NCI-H146 (cell line): ENCODE measurements at places on chromosomes 6 and 20.

DNA sequence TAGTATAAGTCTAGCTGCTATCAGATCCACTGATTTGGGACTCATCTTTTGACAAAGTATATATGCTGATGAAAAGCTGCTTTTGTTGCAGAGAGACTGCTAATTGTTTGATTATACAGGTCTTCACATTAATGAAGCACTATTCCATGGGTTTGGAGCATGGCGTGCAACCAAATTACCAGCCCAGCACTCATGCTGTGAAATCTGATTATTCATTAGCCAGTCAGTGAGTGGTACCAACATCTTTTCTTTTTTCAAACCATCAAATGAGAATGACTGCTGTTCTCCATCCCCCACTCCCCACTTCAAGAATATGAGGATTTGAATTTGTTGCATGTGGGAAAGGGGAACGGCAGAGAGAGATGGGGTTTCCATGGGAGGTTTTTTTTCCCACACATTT, 91.3 kb downstream of the ID4 start:
- peak; percentile 71 for DNase-seq

GRCh38 chr6:6996124-6996523, 111.6 kb upstream of the RREB1 start:
- no peak for DNase-seq

- peak; percentile 18 for DNase-seq
Observed at GRCh38 chr6:6057442-6058053, 50.8 kb upstream of the NRN1 start.

GRCh38 chr20:21203088-21203656, 77.3 kb downstream of the KIZ start:
- no peak for DNase-seq
